RKO (cell line): ENCODE measurements at places on chromosomes 11 and 22.

- no peak for DNase-seq
Observed at GRCh38 chr11:81987829-81988472, 745.7 kb downstream of the FAM181B start.

- peak; percentile 60 for DNase-seq
Observed at GRCh38 chr11:57778318-57779037, 16.9 kb downstream of the CTNND1 start.

DNA sequence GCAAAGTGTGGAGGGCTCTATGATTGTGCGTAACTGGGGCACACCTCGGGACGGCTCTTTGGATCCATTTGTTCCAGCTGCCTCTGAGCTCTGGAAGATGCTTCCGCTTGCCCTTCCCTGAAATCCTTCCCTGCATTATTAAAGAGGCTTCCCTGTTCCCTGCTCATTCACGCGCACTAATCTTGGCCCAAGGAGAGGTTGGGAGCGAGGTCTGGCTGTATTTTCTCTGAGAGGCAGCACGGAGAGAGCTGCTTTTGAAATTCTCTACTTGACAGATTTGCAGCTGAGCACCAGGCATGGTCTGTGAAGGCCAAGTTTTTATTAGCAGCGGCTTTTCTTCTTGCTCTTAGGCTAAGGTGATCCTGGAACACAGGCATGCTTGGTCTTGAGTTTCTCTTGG, 94.8 kb upstream of the NTM start:
- no peak for DNase-seq

DNA sequence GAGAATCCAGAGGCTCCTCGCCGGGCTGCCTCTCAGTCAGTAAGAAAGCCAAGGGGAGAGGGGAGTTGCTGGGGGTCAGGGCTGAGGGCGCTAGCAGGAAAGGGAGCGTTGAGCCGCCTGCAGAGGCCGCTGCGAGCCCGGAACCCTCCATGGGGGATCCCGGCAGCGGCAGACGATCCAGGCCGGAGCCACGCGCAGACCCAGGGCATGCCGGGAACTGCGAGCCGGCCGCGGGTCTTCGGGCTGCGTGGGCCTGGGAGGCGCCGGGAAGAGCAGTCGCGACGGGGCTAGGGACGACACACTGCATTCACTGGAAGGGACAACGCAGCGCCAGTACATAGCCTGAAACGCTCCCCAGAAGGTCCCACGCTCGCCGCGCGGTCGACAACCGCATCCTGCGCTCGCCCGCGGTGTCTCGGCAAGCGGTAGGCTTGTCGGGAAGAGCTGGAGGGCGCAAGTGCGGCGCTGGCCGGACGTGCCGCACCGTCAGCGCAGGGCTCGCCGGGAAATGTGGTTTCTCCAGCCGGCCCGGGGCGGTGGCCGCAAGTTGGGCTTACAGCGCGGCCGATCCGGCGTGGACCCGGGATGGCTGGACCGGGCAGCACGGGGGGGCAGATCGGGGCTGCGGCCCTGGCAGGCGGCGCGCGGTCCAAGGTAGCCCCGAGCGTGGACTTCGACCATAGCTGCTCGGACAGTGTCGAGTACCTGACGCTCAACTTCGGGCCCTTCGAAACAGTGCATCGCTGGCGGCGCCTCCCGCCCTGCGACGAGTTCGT, at the start of gene LZTR1:
Gene LZTR1, plus strand, starts transcription at position 511 of the 776 bp plus-strand sequence. Its CDS starts 75 bp downstream, at position 586.
- peak; percentile 84 for DNase-seq

GRCh38 chr11:1078191-1078601, 3.5 kb downstream of the MUC2 start:
- no peak for DNase-seq

DNA sequence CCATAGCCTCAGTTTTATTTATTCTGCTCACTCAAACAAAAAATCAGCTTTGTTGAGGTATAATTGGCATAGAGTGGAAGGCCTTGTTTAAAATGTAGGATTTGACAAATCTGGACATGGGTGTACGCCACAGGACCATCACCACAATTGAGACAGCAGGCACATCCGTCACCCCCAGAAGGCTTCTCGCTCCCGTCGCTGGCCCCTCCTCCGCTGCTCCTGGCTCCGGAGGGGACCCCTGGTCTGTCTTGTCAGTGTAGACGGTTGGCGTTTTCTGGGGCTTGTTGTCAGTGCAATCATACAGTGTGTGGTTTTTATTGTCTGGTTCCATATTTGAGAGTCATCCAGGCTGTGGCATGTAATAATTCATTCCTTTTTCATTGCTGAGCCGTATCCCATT, 97.6 kb downstream of the KCNQ1 start:
- DNase-seq, result no peak

GRCh38 chr11:104402812-104403521, 239.0 kb upstream of the PDGFD start:
- DNase-seq, result no peak

GRCh38 chr22:46728470-46728869, 9.6 kb downstream of the CERK start:
- no peak for DNase-seq

GRCh38 chr22:50306753-50307749, at the start of gene PLXNB2:
Gene PLXNB2 (minus strand): TSS chr22:50307646. CDS start chr22:50290584, 17,062 bp downstream.
- DNase-seq, result peak; percentile 84

GRCh38 chr11:108944471-108945178, 279.8 kb downstream of the DDX10 start:
- DNase-seq, result no peak

GRCh38 chr11:126978165-126978564, 22.4 kb downstream of the KIRREL3 start:
- DNase-seq, result no peak

DNA sequence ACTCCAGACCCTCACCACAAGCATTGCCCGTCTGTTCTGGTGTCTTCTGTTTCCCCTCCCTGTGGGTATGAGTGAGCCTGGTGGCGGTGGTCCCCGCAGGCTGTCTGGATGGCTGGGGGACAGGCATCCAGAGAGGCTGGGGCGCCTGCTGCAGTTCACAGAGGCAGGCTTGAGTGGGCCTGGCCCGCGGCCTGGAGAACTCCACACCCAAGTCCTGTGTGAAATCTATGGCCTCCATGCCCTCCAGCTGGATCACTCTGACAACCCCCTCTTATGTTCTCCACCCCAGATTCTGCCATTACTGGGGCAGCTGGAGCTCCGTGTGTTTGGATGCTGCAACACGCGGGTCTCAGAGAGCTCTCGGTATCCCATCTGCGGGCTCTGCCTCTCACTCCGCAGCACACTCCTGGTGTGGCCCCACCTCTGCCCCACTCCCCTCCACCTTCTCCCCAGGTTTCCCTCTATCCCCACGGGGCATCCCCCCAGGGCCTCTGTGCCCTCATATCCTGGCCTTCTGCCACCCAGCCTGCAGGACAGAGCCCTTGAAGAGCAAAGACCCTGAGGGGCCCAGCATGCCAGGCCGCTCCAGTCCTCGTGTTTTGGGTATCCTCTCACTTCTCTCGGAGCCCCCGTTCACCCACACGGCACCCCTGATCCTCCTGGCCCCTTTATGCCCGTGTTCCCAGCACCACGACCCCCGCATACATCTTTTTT, 31.3 kb downstream of the LRRC74B start:
- no peak for DNase-seq

GRCh38 chr11:114847306-114847975, 169.1 kb downstream of the NXPE2 start:
- no peak for DNase-seq

DNA sequence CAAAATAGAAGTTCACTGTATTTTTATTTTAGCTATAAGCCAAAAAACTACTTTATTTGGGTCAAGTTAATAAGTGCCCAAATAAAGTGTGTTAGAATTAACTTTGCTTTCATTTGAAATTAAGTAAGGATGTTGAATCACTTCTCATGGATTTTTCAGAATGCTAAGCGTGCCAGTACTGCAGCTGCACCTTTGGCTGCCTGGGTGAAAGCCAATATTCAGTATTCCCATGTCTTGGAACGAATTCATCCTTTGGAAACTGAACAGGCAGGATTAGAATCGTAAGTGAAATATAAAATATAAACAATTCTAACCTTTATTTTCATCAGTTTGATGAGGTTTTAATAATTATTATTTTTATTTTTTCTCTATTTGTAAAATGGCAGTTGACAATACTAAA, 113.6 kb downstream of the DYNC2H1 start:
- no peak for DNase-seq

- no peak for DNase-seq
Observed at GRCh38 chr11:65157336-65157735, 12.7 kb upstream of the SPDYC start.

GRCh38 chr11:130874955-130875531, 41.2 kb downstream of the SNX19 start:
- no peak for DNase-seq

DNA sequence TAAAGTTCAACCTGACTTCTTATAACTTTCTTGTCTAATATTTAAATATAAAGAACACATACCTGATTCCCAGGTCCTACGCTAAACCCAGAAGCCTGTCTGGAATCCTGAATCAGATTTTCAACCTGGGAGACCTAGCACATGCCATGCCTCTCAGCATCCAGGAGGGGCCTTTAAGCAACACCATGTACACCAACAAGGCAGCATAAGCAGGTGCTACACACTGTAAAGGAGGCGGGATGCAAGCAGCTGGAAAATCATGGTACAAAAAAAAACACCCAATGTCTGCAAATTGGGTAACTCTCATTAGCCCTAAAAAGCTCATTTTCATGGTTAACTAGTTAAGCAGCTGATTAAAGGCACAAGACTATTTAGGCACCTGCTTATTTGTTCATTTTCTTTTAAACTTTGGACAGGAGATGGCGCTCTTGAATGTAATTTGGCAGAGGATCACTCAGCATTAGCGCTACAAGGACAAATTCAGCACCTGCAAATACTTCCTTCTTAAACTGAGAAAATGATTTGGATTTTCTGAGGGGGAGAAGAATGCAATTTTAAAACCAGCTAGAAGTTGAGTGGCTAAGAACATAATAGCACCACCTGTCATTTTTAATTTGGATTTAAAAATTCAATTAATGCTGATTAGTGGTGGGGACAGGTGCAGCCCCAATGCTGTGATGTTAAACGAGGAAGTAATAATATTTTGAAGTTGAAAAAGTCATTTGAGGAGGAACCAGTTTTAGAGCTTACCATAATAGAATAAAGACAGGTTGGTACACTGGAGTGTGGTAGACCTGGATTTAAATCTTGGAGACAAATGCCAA, 104.0 kb downstream of the FAR1 start:
- peak; percentile 75 for DNase-seq

- no peak for DNase-seq
Observed at GRCh38 chr11:121143921-121144320, 42.9 kb downstream of the TECTA start.

DNA sequence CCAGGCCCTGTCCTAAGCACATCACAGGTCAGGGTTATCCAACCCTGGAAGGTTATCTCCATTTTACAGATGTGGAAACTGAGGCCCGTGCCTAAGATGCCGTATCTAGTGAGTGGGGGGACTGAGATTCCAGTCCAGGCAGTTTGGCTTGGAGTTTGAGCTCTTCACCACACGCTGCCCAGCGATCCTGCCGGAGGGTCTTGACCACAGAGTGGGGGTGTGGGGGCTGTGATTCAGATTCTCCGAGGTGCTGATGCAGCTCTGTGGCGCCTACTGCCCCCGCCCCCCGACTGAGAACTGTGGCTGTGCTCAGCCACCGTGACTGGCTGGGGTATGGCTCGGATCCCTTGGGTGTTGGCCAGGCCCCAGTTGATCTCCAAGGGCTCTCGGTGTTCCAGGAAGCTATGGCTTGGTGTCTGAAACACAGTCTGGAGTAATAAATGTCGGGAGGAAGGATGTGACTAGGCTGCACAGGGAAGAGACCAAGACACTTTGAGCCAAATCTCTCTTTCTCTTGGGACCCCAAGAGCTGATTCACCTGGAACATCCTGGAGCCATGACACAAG, 60.6 kb upstream of the RASD2 start:
- DNase-seq, result no peak

DNA sequence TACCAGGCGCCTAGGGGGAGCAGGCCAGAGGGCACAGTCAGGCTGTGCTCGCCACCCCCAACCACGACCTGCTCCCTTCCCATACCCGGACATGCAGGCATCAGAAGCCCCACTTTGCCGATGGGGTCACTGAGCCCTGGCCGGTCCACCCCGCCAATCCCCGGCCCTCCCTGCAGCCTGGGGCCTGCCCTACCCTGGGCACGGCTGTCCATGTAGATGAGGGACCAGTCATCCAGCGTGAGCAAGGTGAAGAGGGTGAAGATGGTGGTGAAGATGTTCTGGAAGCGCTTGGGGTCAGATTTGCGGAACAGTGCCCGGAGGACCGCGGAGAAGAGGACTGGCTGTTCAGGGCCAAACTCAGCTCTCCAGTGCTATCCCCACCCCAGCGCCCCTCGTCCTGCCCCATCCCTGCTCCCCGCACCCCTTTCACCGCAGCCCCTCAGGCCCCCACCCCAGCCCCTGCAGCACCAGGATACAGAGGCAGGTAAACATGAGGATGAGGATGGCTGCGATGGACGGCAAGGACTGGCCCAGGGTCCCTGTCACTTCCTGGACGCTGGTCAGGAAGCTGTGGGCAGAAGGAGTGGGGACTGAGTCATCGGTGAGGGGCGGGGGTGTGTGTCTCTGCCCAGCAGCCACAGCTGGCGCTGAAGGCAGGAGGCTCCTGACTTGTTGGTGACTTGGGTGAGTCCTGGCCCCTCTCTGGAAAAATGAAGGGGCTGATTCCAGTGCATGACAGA, 5.5 kb downstream of the CATSPER1 start:
- DNase-seq, result peak; percentile 87

GRCh38 chr11:83464160-83464944, 178.2 kb upstream of the CCDC90B start:
- DNase-seq, result no peak

GRCh38 chr22:24727218-24727851, 47.2 kb downstream of the PIWIL3 start:
- DNase-seq, result peak; percentile 22

DNA sequence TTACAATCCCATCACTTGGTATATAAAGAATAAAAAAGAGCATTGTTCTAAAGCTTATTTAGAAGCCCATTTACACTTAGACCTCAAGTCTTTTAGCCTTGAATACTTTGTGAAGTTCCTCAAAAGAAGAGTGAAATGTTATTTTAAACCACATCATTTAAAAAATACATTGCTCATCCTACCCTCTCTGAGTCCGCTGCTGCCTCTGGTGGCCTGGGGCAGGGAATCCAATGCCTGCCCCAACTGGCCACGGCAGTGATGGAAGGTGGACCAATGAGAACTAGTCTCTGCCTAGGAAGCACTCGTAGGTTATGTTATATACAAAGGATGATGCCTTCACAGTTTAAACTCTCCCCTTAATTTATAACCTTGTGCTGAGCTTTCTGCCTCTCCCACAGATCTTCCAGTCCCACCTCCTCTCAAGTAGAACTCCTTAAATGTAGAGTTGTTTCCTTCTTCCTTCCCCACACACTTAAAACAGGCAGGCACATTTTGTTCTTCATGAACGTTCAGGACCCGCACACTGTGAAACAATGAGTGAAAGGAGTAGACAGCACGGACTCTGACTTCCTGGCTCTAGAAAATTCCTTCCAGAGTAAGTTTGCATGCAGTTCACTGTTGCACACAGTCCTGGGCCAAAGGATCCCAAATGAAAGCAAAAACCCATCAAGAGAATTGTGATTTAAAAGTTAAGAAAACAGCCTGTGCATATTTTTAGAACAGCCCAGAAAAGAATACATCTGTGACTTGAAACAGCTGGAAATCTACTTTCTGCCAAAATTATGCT, 167.8 kb downstream of the RRAS2 start:
- DNase-seq, result peak; percentile 4
